Activated CD4-positive, alpha-beta T cell treated with anti-CD3 and anti-CD28 coated beads for 24 hours (primary cell): ENCODE measurements at places on chromosomes 5 and 9.

GRCh38 chr5:179823937-179824744 lies 3.4 kb downstream of the SQSTM1 start:
- no peak for DNase-seq

DNA sequence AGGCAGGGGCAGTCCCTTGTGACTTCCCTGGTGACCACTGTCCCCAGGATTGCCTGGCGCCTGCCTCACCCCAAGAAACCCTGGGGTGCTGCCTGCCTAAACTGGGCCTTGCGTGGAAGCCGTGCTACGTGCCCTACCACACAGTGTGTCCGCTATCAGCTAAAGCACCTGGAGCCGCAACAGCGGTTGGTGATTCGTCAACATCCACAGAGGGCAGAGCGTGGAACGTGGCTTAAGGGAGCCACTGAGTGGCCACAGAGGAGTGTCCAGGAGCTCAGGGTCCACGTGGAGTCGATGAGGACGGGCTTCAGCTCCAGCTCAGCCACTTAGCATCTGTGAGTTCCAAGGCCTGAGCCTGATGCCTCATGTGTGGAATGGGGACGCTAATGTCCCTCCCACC lies 25.3 kb downstream of the LAMC3 start:
- DNase-seq, result no peak

DNA sequence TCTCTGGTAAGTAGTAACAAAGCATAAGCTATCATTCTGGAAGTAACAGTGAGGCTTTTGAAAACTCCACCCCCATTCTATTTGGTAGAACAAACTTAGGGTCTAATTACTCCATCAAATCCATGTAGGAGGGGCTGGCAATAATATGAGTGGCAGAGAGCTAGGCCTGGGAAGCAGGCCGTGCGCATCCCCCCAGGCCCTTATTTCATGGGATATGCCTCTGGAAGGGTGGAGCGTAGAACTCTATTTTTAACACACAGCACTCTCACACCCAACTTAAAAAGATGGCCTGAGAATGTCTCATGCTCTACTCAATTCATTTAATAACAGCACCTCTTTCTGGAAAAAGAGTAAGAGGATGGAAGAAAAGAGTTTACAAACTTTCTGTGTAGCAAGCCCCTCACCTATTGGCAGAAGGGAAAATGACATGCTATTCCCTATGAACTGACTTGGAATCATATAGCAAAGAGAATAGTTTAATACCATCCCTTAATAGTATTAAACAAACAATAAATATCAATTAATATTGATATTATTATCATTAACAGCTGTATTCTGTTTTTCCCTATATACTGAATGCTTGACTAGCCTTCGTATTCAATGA lies 233.2 kb downstream of the KCTD16 start:
- no peak for DNase-seq

GRCh38 chr5:111699976-111700375 lies 57.0 kb downstream of the NREP start:
- no peak for DNase-seq

GRCh38 chr5:123261752-123262151 lies 161.5 kb downstream of the CEP120 start:
- DNase-seq, result no peak

- DNase-seq, result no peak
Observed at GRCh38 chr5:102765350-102765749, 10.2 kb downstream of the PAM start.

GRCh38 chr9:89923961-89924504 lies 319.2 kb downstream of the GADD45G start:
- DNase-seq, result peak; percentile 24
